NCI-H2227 treated with DMSO at 0.1 percent for 48 hours (cell line): ENCODE measurements at places on chromosomes 16 and 17.
A peak's percentile ranks its signal among the peaks of the same experiment; 100 is the strongest.

- DNase-seq: no peak
These were observed 4.7 kb upstream of the COQ7 start for GRCh38 chr16:19062706-19063105.

- no peak for DNase-seq
These were observed 92.7 kb downstream of the WSCD1 start for GRCh38 chr17:6162892-6163291.

- DNase-seq: no peak
These were observed 97.8 kb upstream of the CHMP6 start for GRCh38 chr17:80893604-80894438.

DNA sequence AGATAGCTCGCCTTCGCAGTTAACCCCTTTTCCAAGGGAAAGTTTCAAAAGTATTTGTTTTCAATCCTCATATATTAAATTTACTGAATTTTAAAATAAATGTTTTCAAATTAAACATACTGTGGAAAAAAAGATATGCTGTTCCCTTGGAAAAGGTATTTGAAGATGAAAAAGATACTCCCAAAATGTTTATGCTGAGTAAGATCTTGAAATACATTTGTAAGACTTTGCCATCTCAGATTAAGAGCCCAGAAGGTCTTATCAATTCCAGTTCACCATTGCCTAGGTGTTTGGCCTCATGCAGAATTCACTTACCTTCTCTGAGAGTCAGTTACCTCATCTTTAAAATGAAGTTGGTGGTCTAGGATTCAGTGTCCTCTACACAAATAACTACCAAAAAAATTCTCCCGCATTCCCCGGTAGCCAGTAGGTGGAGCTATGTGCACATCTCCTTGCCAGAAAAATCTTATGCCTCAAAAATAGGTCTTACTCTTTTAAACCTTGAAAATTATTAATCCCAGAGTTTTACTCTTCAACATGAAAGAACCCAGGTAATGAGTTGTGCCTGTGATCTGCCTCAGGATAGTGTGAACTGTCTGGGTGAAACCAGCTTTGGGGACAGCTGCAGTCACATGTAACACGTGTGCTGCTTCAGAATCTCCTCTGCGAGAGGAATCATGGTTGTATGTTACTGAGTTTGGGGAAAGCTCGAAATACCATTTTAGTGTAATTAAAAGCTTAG is 178.3 kb downstream of the MRTFB start:
- DNase-seq: peak; percentile 23

- no peak for DNase-seq
These were observed 295.1 kb upstream of the SOX9 start for GRCh38 chr17:71825687-71826086.

DNA sequence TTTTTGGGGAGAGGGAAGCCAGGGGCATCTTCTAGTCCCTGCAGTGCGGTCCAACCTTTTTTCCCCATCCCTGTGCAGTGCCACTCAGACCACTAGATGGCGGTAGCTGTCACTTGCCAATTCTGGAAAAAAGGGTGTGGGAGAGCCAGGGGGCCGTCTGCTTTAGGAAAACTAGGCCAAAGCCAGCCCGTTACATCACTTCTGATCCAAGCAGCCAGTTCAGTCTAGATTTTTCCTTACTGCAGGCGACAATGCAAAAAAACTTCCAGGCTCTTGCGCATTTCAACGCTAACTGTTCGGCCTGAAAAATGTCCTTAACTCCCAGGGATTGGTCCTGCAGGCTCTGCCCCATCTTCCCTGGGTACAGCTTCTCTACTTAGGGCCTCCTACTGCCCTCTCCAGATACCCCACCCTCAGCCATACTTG is 69.2 kb upstream of the CES5A start:
- DNase-seq: peak; percentile 44

DNA sequence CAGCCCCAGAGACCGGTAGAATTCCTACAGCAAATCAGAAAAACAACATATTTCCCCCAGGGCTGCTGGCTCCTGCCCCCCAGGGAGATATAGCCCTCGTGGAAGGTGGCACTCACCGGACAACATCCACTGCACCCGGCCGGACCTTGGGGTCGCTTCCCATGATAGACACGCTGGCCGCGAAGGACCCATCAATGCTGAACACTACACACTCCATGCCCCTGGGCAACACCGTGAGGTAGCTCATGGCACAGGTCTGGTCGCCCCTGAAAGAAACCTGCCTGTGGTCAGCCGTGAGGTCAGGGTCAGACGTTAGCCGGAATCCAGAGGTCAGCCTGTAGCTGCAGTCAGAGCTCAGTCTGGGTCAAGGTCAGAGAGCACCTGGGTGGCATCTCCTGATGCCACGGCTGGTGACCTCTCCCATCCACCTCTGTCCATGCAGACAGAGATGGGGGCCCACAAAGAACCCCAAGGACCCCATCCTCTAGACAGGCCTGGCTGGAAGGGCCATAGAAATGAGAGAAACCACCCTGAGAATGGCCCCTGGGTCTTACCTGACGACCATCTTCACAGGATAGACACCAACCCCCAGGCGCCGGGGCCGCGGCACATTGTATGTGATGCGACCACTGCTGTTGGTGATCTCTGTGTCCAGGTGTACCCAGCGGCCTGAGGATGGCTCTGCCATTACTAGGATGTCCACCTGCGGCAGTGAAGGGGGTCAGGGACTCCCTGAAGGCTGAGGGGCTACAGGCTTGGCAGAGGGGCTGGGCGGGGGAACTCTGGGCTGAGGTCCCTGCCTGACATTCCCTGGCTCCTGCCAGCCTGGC is 19.6 kb downstream of the PIMREG start:
- DNase-seq: no peak
